NCI-H2227 treated with DMSO at 0.1 percent for 48 hours (cell line): ENCODE measurements at places on chromosomes 11 and 22.

GRCh38 chr11:61370349-61371005 is 8.3 kb downstream of the TMEM138 start:
- DNase-seq = no peak

GRCh38 chr22:45977551-45978274 is 751 bp upstream of the WNT7B start:
- no peak for DNase-seq

- DNase-seq = no peak
Measured at GRCh38 chr11:38256436-38256835, 1658.4 kb upstream of the RAG2 start.

DNA sequence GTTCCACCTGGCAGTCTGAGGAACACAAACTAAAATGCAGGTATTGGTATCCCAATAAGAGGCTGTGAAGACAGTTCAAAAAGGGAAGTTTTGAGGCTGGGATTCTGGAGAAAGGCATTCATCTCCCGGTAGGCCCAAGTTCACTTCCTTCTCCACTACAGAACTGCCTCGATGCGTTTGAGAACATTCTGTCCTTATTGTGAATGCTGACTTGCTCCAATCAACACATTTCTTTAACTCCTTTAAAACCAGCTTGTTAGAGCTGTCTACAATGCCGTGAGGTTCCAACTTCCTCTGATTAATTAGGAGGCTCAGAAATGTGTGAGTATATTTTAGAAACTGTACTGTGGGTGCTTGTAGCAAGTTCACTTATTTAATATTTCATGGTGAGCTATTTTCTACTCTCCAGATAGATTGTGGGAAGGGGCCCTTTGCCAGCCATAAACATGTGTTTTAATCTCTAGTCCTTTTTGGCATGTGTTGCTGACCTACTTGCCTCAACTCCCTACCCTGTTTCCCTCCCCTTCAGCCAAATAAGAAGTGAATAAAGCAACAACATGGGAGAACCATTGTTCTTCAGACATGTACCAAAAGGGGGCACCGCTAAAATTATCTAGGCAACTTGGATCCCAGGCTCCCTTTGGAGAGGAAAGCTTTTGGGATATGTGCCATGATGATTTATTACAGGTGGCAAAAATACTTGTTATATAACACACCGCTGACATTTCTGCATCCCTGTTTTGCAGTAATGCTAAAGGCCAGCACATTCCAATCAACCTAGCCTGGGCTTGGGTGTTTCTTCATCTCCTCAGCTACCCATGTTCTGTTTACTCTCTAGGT is 245.6 kb downstream of the BLID start:
- no peak for DNase-seq

DNA sequence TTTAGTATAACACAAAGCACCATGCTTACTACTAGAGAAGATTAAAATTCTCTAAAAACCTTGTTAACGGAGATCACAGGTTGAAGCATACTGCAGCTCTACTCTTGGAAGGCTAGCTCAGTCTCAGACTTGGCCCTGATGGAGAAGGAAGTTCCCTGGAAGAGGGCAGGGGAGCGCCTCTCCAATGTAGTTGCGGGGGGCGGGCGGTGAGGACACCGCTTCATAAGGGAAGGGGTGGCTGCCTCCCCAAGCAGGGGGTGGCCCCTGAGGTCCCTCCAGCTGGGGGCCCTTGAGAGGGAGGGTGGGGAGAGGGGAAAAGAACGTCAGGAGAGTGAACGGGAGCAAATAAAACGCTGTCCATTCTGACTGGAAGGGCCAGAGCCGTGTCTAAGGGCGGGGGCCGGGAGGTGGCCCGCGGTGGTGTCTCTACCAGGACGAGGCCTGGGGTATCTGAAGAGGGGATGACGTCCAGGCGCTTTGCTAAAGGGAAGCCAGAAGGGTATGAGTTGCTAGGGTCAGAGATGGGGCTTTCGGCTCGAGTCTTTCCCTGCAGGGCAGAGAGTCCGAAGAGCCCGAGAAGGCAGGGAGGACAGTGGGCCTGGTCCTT is 553 bp upstream of the USP47 start:
- peak; percentile 82 for DNase-seq

GRCh38 chr11:69337211-69337721 is 43.3 kb downstream of the MYEOV start:
- DNase-seq = no peak

- DNase-seq = no peak
Measured at GRCh38 chr11:68974421-68975194, 6.2 kb downstream of the MRGPRD start.

- DNase-seq = no peak
Measured at GRCh38 chr22:25722626-25723025, 19.4 kb upstream of the MYO18B start.

DNA sequence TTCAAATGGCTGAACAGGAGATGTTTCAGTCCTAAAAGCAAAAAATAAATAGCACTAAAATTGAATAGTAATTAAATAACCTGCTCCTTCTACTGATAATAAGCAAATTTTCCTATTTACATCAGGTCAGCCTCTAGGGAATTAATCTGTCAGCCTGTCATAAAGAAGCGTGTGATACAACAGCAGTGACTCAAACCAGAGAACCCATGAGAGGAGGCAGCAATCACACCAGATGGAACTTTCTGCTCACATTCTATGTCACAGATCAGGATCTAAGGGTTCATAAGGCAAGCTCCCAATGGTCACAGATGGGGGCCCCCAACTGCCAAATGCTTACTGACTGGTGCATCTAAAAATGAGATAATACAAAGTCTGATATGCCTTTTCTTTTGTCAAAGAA is 41.1 kb downstream of the RBFOX2 start:
- DNase-seq = no peak

DNA sequence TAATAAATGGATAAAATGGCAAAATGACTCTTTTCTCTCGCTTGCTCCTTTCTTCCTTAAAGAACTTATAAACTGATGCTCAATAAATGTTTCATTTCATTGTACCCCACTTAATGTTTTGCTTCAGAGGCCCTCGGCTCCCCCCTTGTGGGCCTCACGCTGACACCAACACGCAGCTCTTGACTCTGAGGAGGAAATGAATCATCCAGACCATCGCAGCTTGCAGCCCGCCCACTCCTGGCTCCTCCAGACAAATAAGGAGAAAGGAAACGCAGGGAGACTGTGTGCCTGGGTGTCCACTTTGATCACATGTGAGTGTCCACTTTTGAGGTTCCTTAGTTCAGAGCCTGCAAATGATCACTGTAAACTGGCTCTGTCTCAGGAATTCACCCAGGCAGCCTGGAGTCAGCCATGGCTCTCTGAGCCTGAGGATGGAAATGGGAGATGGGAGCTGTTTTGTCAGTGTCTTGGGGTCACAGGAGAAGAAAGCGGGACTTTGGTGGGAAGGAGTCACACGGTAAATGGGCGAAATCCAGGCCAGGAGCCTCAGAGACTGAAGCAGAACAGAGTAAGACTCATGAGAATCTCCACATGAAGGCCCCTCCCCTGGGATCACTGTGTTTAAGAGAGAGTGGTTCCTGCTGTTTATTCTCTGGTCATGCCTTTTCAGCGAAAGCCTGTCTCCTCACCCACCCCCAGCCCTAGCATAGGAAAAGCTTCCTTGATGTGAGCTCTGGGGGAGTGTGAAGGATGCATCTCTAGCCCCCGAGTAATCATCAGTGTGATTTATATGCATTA is 96.5 kb downstream of the CWC15 start:
- DNase-seq = peak; percentile 12

GRCh38 chr22:50575426-50575941 is 2.7 kb downstream of the CPT1B start:
- no peak for DNase-seq

- no peak for DNase-seq
Measured at GRCh38 chr22:25334162-25334490, 114.7 kb downstream of the CRYBB2 start.

- no peak for DNase-seq
Measured at GRCh38 chr11:123587044-123587443, 67.4 kb downstream of the SCN3B start.

GRCh38 chr22:36317658-36318271 is 64.8 kb downstream of the APOL1 start:
- DNase-seq = no peak

GRCh38 chr11:87020764-87021365 is 16.9 kb upstream of the TMEM135 start:
- DNase-seq = no peak

DNA sequence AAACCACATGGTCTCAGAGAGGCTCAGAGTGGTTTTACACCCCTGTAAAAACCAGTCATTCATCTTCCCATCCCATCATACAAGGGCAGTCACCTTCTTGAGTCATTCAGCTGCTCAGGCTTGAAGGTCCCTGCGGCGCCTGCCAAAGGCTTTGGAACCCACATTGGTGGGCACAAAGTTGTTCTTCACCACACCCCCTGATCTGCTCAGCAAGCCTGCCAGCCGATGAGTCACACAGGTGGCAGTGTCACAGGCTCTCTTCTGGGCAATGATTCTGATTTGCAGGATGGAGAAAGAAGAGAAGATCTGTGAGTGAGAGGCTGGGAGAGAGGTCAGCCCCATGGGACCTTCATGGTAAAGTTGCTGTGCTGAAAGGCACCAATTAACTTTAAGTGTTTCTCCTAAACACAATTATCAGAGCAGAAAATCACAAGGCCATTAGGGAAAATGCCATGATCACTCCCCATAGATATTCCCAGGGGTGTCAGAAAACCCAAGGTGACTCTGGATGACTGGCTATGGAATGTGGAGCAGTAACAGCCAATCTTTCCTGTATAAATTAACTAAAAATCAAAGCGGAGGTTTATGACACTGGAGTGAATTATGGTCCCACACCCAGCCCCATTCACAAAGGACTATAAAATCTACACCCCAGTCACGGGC is 4.4 kb downstream of the CALCA start:
- DNase-seq = no peak

- no peak for DNase-seq
Measured at GRCh38 chr11:33721426-33721825, 14.8 kb downstream of the CD59 start.

- no peak for DNase-seq
Measured at GRCh38 chr11:57403802-57404147, 13.3 kb upstream of the PRG2 start.

DNA sequence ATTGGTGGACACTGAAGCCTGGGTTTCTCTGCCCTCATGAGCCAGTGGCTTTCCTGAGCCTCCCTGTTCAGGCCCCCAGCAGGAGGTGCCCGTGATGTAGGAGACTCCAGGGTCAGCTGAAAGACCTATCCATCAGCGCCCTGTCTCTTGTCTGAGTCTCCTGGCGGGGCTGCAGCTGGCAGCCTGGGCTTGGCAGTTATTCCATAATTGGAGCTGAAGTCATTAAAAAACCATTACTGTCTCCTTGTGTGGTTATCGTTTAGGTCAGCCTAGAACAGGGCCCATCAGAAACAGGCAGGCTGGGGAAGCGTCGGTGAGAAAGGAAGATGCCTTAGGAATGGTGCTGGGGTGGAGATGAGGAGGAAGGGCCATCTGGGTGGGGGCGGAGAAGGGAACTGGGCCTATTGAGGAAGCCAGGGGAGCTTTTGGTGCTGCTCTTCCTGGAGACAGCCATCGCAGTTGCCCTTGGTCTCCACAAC is 5.0 kb downstream of the TUB start:
- DNase-seq = peak; percentile 81

DNA sequence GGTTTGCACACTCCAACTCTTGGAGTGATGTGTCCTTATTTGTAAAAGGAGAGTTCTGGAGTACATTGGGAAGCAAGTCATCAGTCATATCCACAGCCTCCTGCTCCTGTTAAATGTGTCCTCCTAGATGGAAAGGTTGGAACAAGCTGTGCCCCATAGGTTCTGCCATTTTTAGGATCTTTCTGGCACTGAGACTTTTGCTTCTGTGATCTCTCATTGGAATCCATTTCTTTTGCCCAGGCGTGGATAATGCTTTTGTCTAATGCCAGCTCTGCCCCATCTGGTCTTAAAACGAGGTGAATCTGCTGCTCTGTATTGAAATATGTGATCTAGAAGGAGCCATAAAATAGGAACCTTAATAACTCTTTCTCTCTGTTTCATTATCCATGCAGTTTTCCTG is 66.4 kb downstream of the ZBTB16 start:
- no peak for DNase-seq

GRCh38 chr11:20000351-20001134 is 159.7 kb downstream of the DBX1 start:
- peak; percentile 97 for DNase-seq

GRCh38 chr22:44685384-44686056 is 16.5 kb upstream of the PRR5 start:
- no peak for DNase-seq
